CD4-positive, alpha-beta T cell treated with Interleukin-1 beta for 1 hour (primary cell): ENCODE measurements at places on chromosomes 2 and 18.

DNA sequence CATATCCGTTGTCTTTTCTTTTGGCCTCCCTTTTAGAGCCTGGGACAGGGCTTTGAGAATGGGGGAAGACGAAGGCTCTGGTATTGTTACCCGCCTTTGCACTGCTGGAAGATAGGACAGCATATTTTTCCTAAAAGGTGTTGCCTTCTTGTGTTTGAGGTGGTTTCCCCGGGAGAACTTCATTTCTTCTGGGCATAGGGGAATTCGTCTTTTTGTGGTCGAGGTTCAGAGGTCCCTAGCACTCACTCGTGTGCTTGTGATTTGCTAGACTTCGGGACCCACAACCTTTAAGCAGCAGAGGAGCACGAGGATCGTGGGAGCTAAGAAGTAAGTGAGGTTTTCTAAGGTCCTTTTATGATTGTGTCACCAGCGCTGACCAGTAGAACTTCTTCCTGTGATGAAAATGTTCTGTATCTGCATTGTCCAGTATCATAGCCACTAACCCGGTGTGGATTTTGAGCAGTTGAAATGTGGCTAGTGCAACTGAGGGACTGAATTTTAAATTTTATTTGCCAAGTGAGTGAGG is 611 bp downstream of the ZNF512 start:
- no peak for DNase-seq

DNA sequence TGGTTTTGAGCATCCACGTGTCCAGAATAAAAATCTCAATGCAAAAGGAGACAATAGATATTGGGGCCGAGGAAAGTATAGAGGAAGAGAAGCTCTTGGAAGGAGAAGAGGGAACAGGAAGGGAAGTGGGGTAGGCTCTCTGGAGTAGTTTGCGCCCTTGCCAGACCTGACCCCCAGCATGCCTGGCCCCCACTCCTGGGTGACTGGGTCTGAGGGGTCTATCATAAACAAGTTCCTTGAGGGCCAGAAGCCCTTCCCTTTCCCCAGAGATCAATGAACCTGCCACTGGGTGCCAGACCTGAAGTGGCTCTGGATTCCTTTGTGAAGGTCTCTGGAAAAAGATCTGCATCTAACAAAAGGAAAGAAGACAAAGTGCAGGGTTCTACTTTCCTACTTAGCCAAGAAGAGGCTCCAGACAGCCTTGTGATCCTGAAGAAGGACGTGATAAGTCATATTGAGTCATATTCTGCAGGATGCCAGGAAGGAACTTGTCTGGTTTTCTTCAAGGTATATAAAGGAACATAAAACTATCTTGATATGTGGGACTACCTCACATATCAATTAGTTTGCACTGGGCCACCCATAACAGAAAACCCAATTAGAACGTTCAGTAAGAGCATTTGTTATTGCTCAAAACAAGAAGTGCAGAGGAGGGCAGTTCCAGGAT is 18.7 kb upstream of the ATOH8 start:
- no peak for DNase-seq

DNA sequence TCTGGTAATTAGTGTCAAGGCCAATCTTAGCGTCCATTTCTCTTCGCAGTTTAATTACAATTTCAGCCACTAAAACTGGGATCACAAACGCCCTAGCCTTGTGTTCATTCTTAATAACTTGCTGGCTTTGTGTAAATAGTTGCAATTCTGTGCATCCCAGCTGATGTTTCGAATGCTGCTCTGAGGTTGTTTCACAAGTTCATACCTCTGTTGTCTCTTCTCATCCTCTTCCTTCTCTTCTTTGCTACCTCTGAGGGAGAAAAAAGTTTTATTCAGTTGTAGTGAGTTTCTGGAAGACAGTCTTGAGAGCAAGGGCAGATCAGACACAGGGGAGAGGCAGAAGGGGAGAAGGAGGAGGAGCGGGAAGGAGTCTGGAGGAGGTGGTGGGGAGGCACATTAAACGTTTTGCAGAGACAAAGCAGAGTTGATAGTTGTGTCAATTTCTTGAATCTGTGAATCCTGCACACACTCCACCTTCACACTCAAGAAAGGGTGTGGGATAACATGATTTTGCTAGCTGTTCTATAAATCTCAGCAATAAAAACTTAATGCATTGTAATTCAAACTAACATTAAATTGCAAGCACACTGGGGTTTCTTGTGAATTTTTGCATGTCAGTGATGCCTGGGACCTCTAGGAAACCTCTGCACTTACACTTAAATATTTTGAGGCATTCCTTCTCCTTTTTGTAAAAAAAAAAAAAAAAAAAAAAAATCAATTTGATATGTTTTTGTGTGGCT is 6.8 kb downstream of the MEIS1 start:
- DNase-seq = no peak

GRCh38 chr2:191895195-191895594 is 48.3 kb upstream of the CAVIN2 start:
- no peak for DNase-seq

- DNase-seq = no peak
Measured at GRCh38 chr2:225471482-225471881, 72.0 kb downstream of the NYAP2 start.

GRCh38 chr2:135936524-135936923 is 48.9 kb downstream of the DARS1 start:
- no peak for DNase-seq

DNA sequence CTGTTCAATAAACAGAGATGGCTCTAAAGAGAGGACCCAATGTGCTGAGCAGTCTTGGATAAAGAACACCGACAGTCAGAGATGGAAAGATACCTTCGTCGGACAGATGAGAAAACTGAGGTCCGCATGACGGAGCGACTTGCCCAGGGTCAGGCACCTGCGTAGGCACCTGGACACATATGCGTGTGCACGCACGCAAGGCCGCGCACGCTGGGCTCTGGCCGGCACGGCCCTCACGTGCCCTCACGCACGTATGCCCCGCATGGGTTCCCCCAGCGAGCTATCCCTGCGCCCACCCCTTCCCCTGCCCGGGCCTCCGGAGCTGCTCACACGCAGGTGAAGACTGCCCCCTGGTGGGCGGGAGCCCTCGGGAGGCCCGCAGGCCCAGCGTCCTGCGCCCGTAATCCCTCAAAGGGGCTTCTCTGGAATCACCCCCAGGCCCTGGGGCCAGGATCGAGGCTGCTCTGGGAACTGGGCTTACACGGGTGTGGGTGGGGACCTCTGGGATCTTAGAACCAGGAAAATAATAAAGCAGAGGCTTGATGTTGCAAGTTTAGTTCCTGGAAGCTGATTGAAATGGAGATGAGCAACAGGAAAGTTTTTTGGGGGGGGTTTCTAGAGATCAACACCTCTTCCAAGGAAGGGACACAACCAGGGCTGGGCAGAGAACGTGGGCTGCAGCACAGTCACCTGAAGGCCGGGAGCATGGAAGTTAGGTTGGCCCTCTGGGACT is 246.3 kb downstream of the TNS1 start:
- peak; percentile 42 for DNase-seq

GRCh38 chr18:57953883-57954282 is 90.1 kb upstream of the NEDD4L start:
- no peak for DNase-seq

- no peak for DNase-seq
Measured at GRCh38 chr2:192394605-192395004, 199.9 kb upstream of the TMEFF2 start.

DNA sequence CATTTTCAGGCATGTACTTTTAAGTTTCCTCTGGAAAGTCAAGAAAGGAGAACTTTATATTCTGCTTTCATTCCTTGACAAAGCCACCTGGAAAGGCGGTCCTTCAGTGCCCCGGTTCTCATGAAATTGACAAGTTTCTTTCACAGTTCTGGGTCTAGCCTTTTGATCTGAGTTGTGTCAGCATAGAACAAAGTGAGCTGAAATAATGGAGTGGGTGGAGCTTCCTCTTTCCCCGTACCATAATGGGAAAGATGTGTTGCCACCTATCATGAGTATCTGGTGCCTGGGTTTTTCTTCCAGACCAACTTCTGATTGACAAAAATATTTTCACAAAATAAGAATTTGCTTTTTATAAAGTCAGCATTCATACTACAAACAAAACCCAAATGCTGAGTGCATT is 49.3 kb downstream of the PTRHD1 start:
- no peak for DNase-seq

DNA sequence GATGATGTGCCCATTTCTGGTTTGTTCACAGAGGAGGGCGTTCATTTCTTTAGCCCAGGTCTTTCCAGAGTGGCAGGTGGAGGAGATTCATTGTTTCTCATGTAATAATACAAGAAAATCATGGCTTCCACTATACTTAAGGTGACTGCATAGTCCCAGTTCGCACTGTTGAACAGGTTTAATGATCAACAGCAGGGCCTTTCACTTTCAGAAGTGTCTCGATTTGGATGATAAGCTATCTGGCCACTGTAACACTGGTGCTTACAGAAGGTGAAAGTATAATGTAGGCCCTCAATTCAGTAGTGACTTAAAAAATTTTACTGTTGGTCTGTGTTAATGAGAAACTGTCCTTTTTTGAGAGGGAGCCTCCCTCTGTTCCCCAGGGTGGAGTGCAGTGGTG is 1.4 kb downstream of the RMC1 start:
- no peak for DNase-seq

GRCh38 chr2:58010599-58010998 is 36.0 kb upstream of the VRK2 start:
- DNase-seq = no peak

DNA sequence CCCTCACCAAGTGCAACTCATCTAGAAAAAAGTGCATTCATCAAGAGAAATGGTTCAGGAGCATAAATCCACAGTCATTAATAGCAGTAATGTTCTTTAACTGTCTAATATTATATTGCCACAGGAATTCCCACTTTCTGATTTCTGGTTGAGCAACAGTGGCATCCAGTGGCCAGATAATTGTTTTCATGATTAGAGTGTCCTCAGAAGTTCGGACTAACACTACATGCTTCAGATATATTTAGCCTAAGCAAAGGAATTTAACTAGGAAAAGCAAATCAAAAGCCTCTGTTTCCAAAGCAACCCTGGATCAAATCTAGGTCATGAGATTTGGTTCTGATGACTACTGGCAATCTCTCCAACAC is 9.8 kb upstream of the ERBB4 start:
- DNase-seq = no peak

DNA sequence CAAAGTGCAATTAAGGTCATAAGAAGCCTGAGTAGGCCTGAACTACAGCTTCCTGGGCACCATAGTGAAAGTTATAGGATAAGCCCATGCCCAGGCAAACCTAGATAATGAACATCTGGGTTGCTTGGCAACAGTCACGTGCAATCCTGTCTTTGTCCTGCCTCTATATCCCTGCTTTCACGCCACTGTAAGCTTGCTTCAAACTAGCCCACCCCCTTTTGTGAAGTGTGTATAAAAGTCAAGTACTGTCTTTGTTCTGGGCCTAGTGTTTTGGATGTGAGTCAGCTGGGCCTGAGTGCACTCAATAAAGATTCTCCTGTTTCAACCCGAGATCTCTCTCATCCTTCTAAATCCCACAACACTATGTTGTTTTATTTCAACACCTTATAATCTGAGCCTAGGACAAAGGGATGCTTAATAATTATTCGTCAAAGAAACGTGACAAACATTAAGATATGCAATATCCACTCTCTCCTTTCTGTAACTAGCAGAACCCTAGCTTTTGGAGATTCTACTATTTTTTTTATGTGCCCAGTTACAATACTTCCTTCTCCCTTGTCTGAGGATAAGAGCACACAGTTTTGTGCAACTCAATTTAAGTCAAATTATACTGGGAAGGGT is 927.8 kb downstream of the SUCLG1 start:
- no peak for DNase-seq

DNA sequence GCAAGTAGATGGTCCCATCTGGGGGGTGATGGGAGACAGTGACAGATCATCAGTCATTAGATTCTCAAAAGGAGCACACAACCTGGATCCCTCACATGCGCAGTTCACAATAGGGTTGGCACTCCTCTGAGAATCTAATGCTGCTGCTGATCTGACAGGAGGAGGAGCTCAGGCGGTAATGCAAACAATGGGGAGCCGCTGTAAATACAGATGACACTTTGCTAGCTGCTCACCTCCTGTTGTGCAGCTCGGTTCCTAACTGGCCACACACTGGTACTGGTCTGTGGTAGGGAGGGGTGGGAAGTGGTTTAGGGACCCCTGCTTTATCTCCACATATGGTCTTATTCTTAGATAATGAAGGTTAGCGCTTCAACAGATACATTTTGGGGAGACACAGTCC is 506.6 kb downstream of the PLCL1 start:
- no peak for DNase-seq

GRCh38 chr18:23635283-23636070 is 27.2 kb downstream of the ANKRD29 start:
- no peak for DNase-seq

DNA sequence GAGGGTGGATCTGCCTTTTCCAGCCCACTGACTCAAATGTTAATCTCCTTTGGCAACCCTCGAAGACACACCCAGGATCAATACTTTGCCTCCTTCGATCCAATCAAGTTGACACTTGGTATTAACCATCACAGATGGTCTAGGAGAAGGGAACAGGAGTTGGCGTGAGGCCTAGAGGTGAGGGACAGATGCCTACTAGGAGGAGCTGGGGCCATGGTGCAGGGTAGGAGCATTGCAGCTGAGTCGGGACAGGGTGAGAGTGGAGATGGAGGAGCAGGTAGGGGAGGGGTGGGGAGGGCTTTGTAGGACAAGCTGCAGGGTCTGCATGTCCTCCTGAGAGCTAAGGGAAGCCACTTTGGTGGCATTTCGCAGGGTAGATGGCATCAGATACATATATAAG is 140.0 kb downstream of the VAPA start:
- DNase-seq = no peak

GRCh38 chr18:79250301-79250981 is 145.3 kb upstream of the NFATC1 start:
- DNase-seq = no peak

DNA sequence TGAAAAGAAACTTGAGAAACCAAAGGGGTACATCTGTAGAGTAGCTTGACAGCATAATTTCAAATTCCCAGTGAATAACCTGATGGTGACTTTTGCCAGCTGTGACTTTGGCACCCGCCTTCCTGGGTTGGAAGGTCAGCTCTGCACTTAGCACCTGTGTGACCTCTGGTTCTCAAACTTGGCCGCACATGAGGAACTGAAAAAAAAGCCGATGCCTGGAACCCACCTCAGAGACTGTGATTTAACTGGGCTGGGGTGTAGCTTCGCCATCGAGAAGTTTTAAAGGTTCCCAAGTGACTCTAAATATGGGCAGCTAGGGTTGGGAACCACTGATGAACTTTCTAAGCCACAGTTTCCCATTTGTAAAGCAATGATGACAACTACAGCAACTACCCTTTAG is 6.5 kb downstream of the EFEMP1 start:
- DNase-seq = no peak

DNA sequence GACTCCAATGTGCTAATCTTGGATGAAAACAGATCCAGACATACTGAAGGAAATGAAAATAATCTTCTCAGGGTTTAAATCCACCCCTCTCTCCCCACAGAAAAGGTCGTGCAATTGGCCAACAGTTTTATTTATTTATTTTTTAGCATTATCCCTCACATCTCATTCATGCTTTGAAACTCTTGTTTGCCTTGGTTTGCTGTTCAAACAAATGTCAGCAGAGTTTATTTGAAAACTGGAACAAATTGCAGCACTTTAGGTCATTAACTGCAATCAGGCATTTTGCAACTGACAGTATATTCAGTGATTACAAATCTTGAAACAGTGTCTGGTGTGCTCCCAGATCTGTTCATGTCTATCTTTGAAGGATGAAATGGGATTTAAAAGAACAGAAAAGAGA is 220.6 kb downstream of the SLC4A10 start:
- DNase-seq = no peak
